Upper lobe of left lung (tissue), 6 donors: ENCODE measurements at places on chromosomes 5 and 9. TPM values are rescaled to one million over a fixed set of nuclear protein-coding genes. Genes with fewer than 3 reads are reported as not detected.
A peak's percentile ranks its signal among the peaks of the same experiment; 100 is the strongest.

The GRM6 gene
- total RNA-seq = not detected

The LCN1 gene
- total RNA-seq = not detected

The MYORG gene
- total RNA-seq = 2.1 TPM

The PIP5KL1 gene
- 12.1 TPM for total RNA-seq

The PCDHGC5 gene
- 5.3 TPM for total RNA-seq

The NPR3 gene
- 53.3 TPM for total RNA-seq

The ACTBL2 gene
- total RNA-seq = not detected

The LURAP1L gene
- 34.4 TPM for total RNA-seq

The IL3 gene
- total RNA-seq = not detected

The SPATA31A3 gene
- total RNA-seq = not detected

The KCNN2 gene
- 1.0 TPM for total RNA-seq

The IL31RA gene
- total RNA-seq = not detected

The HSPB3 gene
- not detected for total RNA-seq

GRCh38 chr5:91419571-91420537 is 36.7 kb upstream of the ARRDC3 start:
- H3K4me1 ChIP-seq = no peaks in the 10 kb centered on the region
- H3K36me3 ChIP-seq = no peaks in the 10 kb centered on the region
- no peak overlapping the region for H3K4me3 ChIP-seq
- peak; percentile 56 for DNase-seq
- no peaks in the 10 kb centered on the region for H3K27me3 ChIP-seq

DNA sequence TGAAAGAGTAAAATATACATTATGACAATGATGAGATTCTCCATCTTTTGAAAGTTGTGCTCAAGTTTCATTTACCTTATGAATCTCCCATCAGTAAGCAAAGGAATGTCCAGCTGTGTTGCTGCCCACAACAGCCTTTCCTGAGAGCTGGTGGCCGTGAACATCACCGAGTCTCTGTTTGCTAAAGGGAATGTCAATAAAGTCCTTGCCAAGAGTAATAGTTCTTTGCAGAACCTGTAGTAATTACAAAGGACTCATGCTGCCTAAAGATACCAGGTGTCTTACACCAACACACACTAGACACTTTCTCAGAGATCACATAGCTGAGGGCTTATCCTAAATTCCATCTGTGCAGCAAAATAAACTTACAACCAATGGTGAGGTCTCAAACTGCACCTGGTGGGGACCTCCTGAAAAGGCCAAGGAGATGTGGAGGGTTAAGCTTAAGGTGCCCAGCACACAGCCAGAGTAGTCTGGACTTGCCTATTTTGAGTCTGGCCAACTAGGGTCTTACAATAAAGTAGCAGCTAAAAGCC is 111.1 kb upstream of the DAPK1 start:
- H3K36me3 ChIP-seq = no peaks in the 10 kb centered on the region
- H3K27ac ChIP-seq = no peak overlapping the region
- H3K27me3 ChIP-seq = no peaks in the 10 kb centered on the region
- H3K4me1 ChIP-seq = peaks cover 5% of the 10 kb centered on the region
- H3K4me3 ChIP-seq = no peak overlapping the region

DNA sequence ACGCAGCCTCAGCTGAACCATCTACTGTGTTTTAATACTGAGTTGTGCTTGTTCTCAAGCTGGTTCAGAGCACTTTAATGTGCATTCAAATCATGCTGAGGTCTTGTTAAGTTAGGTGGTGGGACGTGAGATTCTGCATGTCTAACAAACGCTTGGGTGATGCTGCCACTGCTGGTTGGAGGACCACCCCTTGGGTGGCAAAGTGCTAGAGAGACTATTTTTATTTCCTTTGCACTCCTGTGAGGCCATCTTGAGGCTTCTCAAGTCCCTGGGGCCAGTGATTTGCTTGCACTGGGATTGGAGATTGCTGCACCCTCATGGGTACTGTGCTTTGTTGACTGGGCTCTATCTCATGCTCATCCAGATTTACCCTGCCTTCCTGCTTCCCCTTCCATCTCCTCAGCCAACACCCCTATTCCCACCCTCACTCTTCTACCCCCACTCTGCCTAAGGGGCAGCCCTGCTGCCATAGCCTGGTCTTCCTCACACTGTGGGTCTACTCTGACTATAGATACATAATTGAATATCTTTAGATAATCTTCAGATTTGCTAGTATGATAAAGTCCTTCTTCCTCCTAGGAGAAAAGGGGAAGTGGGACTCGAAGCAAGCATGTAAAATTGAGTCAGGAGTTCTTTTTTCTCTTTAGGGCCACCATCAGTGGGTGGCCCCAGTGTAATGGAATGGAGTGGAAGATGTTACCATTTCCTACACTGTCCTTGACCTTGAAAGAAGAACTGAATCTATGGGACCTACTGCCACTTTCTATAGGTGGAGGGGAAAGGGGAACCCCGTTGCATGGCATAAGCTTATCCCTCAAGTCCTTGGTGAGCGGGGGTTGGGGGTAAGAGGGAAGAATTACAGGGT is 45.1 kb upstream of the SUB1 start:
- H3K4me3 ChIP-seq = no peak overlapping the region
- H3K27me3 ChIP-seq = no peaks in the 10 kb centered on the region
- no peak overlapping the region for H3K27ac ChIP-seq
- DNase-seq = no peak
- no peaks in the 10 kb centered on the region for H3K4me1 ChIP-seq
- no peaks in the 10 kb centered on the region for H3K36me3 ChIP-seq

DNA sequence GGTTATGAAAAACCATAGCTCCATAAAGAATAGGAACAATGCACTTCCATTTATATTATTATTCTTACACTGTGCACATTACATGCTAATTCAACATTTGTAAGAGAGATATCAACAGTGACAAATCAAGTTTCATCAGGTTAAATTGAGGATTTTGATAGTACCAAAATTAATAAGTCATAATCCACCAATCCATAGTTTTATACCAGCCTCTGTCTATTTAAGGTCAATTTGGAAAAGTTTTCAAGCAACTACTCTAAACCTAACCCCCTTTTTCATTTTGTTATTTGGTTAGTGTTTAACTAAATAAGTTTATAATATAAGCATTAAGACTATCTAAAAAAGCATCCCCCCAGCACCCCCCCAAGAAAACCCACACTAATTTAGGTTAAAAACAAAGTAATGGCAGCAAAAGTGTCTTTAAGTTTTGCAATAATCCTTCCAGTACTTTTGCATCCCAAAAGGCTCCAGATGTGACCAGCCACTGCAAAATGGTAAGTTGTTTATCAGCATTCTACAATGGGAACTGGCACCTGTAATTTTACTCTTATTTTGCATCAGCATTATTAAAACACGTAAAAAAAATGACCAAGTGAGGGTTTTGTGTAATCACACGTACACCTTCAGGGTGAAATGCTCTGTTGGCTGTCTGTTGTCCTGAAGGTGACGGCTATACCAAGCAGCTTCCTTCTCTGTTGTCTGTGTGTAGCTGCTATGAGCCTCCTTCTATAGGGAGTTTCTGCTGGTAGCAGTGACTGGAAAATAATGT is 36.8 kb upstream of the SSBP2 start:
- H3K27ac ChIP-seq = no peak overlapping the region
- peaks cover 12% of the 10 kb centered on the region for H3K4me1 ChIP-seq
- H3K36me3 ChIP-seq = no peaks in the 10 kb centered on the region
- no peaks in the 10 kb centered on the region for H3K27me3 ChIP-seq
- DNase-seq = peak; percentile 67
- no peak overlapping the region for H3K4me3 ChIP-seq

GRCh38 chr5:923281-923873 is 30.7 kb downstream of the TRIP13 start:
- no peak overlapping the region for H3K27ac ChIP-seq
- peaks cover 13% of the 10 kb centered on the region for H3K4me1 ChIP-seq

DNA sequence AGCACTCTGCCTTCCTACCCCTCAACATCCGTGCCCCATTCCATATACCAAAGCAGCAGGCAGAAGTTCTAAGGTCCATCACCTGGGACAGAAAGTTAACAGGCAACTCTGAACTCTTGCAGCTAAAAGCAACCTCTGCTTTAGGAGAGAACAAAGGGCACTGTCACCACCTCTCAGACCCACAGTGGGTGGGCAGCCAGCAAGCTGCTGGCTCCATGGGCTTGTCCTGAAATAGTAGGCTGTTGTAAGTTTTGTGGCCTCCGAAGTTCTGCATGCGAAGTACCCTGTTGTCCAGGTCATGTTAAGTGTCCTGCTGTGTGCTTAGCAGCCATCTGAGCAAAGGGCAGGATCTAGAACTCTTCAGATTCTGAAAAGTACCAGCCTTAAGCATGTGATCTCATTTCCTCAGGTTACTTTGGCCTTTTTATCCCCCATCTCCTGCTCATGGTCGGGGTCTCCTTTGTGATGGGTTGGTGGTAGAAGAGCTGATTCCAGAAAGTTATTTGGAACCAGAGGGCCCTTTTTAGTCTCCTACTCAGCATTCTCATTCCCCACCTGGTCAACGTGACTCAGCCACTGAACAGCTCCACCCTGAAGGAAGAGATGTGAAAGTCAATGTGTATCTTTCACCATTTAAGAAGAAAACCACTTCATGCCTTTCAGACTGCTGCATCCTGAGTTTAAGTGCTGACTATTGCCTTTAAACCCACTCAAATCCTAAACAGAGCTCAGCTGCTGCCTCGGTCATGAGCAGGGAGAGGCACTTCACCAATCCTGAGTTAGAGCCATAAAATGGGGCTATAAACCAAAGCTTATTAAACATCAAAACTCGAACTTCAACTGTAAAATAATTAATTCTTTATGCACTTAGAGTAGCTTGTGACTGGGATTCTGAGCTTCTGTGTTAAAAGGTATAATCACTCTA is 121.4 kb downstream of the DPYSL3 start:
- no peak overlapping the region for H3K27ac ChIP-seq
- H3K4me1 ChIP-seq = no peaks in the 10 kb centered on the region
- no peak for DNase-seq
- H3K36me3 ChIP-seq = peaks cover 5% of the 10 kb centered on the region
- no peak overlapping the region for H3K4me3 ChIP-seq
- H3K27me3 ChIP-seq = no peaks in the 10 kb centered on the region

- H3K36me3 ChIP-seq = no peaks in the 10 kb centered on the region
- no peaks in the 10 kb centered on the region for H3K27me3 ChIP-seq
- no peak overlapping the region for H3K27ac ChIP-seq
- H3K4me3 ChIP-seq = peak overlapping the region; percentile 39
- DNase-seq = peak; percentile 86
Measured at GRCh38 chr9:92140074-92140753, 25.0 kb upstream of the SPTLC1 start.

- H3K4me1 ChIP-seq = no peaks in the 10 kb centered on the region
- H3K4me3 ChIP-seq = no peak overlapping the region
- no peaks in the 10 kb centered on the region for H3K27me3 ChIP-seq
- no peak overlapping the region for H3K27ac ChIP-seq
- no peaks in the 10 kb centered on the region for H3K36me3 ChIP-seq
Measured at GRCh38 chr5:129125819-129126218, 31.3 kb downstream of the ISOC1 start.

GRCh38 chr5:138210985-138211384 is 2.1 kb downstream of the CDC23 start:
- no peak overlapping the region for H3K27ac ChIP-seq
- no peaks in the 10 kb centered on the region for H3K27me3 ChIP-seq
- H3K4me1 ChIP-seq = peaks cover 22% of the 10 kb centered on the region
- DNase-seq = no peak

DNA sequence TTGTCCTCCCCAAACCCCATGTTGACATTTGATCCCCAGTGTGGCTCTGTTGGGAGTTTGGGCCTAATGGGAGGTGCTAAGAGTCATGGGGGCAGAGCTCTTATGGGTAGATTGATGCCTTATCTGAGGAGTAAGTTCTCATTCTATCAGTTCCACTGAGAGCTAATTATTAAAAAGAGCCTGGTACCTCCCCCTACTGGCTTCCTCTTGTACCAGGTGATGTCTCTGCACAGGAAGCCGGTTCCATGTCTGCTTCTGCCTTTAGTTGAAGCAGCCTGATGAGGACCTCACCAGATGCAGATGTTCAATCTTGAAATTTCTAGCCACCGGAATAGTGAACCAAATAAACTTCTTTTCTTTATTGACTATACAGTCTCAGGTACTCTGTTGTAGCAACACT is 10.8 kb downstream of the GABRB2 start:
- no peaks in the 10 kb centered on the region for H3K36me3 ChIP-seq
- no peaks in the 10 kb centered on the region for H3K27me3 ChIP-seq
- no peak overlapping the region for H3K27ac ChIP-seq
- no peak overlapping the region for H3K4me3 ChIP-seq

- H3K36me3 ChIP-seq = no peaks in the 10 kb centered on the region
- H3K4me1 ChIP-seq = no peaks in the 10 kb centered on the region
- no peak overlapping the region for H3K27ac ChIP-seq
- no peak overlapping the region for H3K4me3 ChIP-seq
- no peak for DNase-seq
- no peaks in the 10 kb centered on the region for H3K27me3 ChIP-seq
Measured at GRCh38 chr5:93322974-93323860, 257.8 kb downstream of the NR2F1-AS1 start.

DNA sequence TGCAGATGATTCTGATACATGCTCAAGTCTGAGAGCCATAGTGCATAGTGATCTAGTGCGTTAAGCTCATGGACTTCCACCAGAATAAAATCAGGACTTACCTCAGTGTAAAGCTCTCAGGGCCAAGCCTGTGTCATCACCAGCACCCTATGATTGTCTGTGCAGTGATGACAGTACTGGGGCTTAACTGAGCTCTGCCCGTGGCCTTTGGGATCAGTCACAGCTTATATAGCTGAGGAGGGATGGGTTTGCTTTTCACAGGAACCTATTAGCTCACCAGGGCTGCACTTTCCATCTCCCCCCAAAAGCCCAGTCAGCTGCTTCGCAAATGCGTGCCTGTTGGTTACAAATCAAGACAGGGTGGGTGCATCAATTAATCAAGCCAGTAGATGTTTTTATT is 246.9 kb downstream of the NR3C1 start:
- no peaks in the 10 kb centered on the region for H3K36me3 ChIP-seq
- H3K4me1 ChIP-seq = peaks cover 13% of the 10 kb centered on the region
- DNase-seq = no peak
- H3K27ac ChIP-seq = no peak overlapping the region
- no peaks in the 10 kb centered on the region for H3K27me3 ChIP-seq
- H3K4me3 ChIP-seq = no peak overlapping the region

- no peaks in the 10 kb centered on the region for H3K27me3 ChIP-seq
- no peak for DNase-seq
- no peak overlapping the region for H3K4me3 ChIP-seq
- H3K36me3 ChIP-seq = no peaks in the 10 kb centered on the region
Measured at GRCh38 chr5:15598294-15598902, 98.4 kb downstream of the FBXL7 start.

- no peak for DNase-seq
- H3K27ac ChIP-seq = no peak overlapping the region
- H3K36me3 ChIP-seq = no peaks in the 10 kb centered on the region
- H3K4me1 ChIP-seq = peaks cover 44% of the 10 kb centered on the region
- H3K27me3 ChIP-seq = no peaks in the 10 kb centered on the region
Measured at GRCh38 chr9:121178676-121179372, 22.8 kb downstream of the RAB14 start.

- H3K27me3 ChIP-seq = peaks cover 13% of the 10 kb centered on the region
- no peaks in the 10 kb centered on the region for H3K36me3 ChIP-seq
- no peak overlapping the region for H3K27ac ChIP-seq
- no peak overlapping the region for H3K4me3 ChIP-seq
- peaks cover under 1% of the 10 kb centered on the region for H3K4me1 ChIP-seq
Measured at GRCh38 chr5:73306078-73306719, 133.2 kb downstream of the TMEM174 start.

- no peak overlapping the region for H3K4me3 ChIP-seq
- DNase-seq = peak; percentile 22
- no peaks in the 10 kb centered on the region for H3K36me3 ChIP-seq
- H3K27me3 ChIP-seq = no peaks in the 10 kb centered on the region
- H3K27ac ChIP-seq = peak overlapping the region; percentile 28
- peaks cover 25% of the 10 kb centered on the region for H3K4me1 ChIP-seq
Measured at GRCh38 chr5:121968910-121969607, 7.3 kb downstream of the SRFBP1 start.

GRCh38 chr5:80083101-80083890 is 48.1 kb downstream of the THBS4 start:
- DNase-seq = no peak
- no peaks in the 10 kb centered on the region for H3K27me3 ChIP-seq
- H3K27ac ChIP-seq = peak overlapping the region; percentile 12
- H3K4me1 ChIP-seq = no peaks in the 10 kb centered on the region
